ENCODE measurements at places on chromosomes 2 and 18.

DNA sequence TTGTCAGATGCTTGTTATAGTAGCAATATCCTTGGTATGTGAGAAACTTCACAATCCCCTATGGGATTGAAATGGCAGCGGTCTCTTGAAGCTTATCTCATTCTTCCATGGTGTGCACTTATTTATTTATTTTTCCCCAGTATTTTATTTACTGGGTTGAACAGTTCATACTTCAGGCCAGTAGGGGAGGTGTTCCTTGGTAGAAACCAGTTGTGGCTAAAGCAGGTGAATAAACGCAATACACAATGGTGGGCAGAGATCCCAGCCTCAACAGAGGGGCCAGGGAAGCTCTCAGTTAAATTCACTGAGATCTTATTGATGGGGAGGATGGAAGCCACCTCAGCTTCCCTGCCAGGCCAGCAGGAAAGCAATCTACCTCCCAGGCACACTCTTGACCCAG, 93.7 kb upstream of the SRD5A2 start:
- DNase-seq = no peak

DNA sequence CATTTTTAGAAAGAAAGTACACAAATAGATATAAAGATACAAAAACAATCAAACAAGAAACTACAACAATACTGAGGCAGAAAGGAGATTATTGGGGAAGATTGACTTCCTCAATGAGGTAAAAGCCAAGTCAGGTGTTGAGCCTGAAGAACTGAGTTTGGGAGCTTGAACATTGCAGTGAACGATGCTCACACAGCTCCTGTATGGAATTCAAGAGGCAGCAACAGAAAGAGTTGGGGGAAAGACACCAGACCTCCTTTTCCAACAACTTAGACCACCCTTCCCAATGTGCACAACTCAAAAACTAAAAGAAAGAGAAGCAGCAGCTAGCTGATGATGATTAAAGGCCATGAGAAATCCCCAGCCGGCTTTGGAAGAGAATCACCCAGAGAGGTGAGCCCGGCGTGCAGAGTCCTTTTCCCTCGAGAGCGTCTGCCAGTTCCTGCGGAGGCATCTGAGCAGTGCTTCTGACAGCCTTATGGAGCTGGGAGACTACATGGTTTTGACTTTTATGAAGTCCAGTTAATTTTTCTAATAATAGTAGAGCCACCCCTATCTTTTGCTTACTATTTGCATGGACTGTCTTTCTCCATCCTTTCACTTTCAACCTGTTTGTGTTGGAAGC, 106.9 kb upstream of the RFX8 start:
- no peak for DNase-seq

GRCh38 chr2:119255760-119256581, 32.3 kb downstream of the STEAP3 start:
- peak; percentile 97 for DNase-seq

DNA sequence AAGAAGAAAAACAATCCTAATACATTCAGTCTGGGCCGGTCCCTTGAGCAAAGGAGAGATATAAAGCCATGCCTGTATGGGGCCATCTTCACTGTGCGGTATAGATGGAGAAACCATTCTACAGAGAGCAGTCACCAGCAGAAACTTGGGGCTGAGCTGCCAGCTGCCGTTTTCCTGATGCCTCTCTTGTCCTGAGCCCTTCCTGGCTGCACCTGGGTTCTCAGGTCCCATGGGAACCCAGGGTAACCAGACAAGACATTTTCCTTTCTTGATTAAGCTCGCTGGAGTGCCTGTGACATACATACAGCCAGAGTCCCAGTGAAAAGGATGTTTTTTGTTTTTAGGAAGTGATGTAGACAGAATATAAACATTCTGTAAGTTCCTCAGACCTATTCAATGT, 5.3 kb upstream of the METTL21A start:
- no peak for DNase-seq

GRCh38 chr2:121008975-121009374, 273.3 kb downstream of the GLI2 start:
- DNase-seq = no peak

- no peak for DNase-seq
Observed at GRCh38 chr18:63135101-63135500, 184.5 kb downstream of the BCL2 start.

GRCh38 chr2:121093692-121094091, 191.3 kb downstream of the TFCP2L1 start:
- DNase-seq = no peak

DNA sequence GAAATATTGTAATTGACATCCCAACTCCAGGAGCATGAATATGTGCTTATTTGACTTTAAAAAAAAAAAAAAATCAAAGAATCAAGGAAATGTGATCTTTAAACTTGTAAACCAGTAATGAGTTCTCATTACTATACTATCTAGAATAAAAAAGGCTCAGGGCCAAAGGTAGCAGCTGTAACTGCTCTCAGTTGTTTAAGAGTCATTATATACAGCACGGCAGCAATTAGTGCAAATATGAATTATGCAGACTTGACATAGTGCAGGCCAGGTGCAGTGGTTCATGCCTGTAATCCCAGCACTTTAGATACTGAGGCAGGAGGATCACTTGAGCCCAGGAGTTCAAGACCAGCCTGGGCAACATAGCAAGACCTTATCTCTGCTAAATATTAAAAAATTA, 125.7 kb upstream of the TTC39C start:
- no peak for DNase-seq

GRCh38 chr2:165674780-165675179, 119.3 kb downstream of the GALNT3 start:
- no peak for DNase-seq

DNA sequence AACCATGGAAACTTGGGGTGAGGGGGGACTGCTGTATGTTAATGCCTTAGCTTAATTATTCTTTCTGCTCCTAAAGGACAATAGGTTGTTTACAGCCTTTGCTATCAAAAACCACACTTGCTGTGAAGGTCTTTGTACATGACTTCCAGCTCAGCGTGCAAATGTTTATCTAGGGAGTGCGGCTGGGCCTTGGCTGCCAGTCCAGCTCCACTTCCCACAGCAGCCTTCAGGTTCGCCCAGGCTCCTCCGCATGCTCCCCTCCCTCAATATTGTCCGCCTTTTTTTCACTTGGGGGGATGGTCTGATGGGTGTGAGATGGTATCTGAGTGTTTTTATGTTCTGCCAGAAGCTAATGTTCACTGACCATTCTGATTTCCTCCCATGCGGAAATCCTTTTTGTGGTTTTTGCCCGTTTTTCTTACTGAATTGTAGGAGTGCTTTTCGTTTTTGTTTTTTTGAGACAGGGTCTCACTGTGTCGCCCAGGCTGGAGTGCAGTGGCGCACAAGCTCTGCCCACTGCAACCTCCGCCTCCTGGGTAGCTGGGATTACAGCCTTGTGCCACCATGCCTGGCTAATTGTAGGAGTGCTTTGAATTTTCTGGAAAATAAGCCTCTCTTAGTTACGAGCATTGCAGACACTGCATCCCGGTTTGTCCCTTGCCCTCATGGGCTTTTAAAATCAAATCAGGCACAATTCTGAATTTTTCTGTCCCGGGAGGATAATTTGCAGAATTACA, 28.8 kb downstream of the SH3BP4 start:
- peak; percentile 72 for DNase-seq

- DNase-seq = no peak
Observed at GRCh38 chr2:118177318-118177717, 89.0 kb downstream of the INSIG2 start.

GRCh38 chr18:12317664-12318333, 9.8 kb downstream of the TUBB6 start:
- DNase-seq = peak; percentile 62

GRCh38 chr2:11483806-11484617, 18.1 kb upstream of the E2F6 start:
- no peak for DNase-seq

- DNase-seq = no peak
Observed at GRCh38 chr2:24920098-24920808, at the start of gene ADCY3. TSS of gene ADCY3 (minus strand) at chr2:24920237. CDS start at chr2:24918987, 1,250 bp downstream.

- no peak for DNase-seq
Observed at GRCh38 chr18:21991886-21992285, 177.5 kb upstream of the GATA6 start.

- no peak for DNase-seq
Observed at GRCh38 chr2:229087843-229088516, 183.1 kb downstream of the PID1 start.

DNA sequence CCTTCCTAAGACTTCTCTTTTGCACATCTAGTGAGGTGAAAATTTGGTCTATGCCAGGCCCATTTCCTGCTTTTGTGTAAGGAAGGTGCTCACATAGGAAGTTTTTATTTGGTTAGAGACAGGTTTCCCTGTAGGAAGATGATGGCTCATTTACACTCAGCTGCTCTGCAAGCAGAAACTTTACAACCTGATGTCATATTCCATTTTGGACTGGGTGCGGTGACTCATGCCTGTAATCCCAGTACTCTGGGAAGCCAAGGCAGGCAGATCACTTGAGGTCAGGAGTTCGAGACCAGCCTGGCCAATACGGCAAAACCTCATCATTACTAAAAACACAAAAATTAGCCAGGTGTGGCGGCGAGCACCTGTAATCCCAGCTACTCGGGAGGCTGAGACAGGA, 35.8 kb downstream of the CASP10 start:
- DNase-seq = no peak

DNA sequence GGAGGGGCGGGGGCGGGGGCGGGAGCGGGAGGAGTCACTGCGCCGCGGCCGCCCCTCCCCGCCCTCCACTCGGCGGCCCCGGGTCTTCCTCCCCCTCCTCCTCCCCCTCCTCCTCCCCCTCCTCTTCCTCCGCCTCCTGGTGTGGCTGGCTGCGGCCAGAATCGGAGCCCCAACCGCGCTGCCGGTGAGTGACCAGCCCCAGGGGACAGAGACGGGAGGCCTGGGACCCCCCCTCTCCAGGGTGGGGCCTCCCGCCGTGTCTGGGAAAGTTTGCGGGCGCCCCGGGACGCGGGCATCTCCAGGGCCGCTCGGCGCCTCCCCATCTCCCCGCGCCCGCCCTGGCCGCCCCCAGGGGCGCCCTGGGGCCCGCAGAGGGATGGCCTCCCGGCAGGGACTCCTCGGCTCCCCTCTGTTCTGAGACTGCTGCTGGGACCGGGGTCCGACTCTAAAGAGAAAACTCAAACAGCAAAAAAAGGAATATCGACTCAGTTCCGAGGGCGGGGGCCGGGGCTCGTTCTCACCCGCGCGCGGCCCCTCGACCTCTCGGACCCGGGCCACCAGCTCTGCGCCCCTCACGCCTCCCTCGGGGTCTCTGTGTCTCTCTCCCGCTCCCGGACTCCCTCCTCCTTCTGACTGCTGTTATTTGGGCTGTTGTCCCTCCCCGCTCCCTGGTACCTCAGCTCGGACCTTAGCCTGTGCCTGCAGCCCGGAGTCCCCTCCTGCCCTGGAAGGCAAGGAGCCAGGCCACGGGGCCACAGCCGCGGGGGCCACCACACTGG, at the start of gene STON1:
STON1 (plus strand) TSS at position 122 of the 779 bp plus-strand sequence. CDS start 50,480 bp downstream, outside the sequence.
- DNase-seq = peak; percentile 38

- DNase-seq = no peak
Observed at GRCh38 chr18:77106331-77106730, 26.3 kb downstream of the MBP start.

DNA sequence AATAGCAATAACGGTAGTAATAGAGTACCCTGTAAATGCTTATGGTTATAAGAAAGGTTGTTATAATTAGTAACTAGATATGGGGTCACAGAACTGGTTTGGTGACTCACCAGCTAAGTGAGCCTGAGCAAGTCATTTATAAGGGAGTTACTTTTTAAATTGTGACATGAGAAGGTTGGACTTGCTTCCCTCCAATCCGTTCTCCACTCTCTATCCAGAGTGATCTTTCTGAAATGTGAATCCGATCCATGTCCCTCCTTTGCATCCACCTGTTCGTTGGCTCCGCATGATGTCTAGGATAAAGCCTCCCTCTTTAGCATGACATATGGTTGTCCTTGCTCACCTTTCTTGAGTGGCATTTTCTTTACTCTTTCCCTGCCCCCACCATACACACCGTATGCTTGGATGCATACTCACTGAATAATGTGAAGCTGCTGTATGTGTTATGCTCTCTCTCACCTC, 83.1 kb downstream of the CDC42EP3 start:
- no peak for DNase-seq
